Heart right ventricle (tissue), 16 donors: ENCODE measurements at places on chromosomes 3 and 15. TPM values are rescaled to one million over a fixed set of nuclear protein-coding genes. Genes with fewer than 3 reads are reported as not detected.

GRCh38 chr3:175005881-175006280 is 146.7 kb downstream of the NAALADL2 start:
- no peak for DNase-seq

DNA sequence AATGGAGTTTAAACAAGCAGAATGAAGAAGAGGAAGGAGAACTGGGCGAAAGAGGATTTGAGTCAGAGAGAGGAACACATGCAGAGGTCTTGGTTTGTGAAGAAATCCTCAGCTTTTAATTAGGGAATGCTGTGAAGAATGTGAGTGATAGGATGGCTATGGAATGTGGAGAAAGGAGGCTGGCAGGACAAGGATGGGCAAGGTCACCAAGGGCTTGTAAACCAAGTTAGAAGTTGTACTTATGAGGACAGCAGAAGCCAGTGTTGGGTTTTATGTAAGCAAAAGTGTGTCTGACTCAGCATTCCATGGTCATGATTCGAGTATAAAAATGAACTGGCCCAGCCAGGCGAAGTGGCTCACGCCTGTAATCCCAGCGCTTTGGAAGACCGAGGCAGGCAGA is 60.0 kb upstream of the IL12A start:
- DNase-seq, result no peak

RASGRP1 gene
- 0.59 TPM for total RNA-seq

GRCh38 chr15:81784751-81785150 is 261.1 kb downstream of the MEX3B start:
- DNase-seq, result no peak

DNA sequence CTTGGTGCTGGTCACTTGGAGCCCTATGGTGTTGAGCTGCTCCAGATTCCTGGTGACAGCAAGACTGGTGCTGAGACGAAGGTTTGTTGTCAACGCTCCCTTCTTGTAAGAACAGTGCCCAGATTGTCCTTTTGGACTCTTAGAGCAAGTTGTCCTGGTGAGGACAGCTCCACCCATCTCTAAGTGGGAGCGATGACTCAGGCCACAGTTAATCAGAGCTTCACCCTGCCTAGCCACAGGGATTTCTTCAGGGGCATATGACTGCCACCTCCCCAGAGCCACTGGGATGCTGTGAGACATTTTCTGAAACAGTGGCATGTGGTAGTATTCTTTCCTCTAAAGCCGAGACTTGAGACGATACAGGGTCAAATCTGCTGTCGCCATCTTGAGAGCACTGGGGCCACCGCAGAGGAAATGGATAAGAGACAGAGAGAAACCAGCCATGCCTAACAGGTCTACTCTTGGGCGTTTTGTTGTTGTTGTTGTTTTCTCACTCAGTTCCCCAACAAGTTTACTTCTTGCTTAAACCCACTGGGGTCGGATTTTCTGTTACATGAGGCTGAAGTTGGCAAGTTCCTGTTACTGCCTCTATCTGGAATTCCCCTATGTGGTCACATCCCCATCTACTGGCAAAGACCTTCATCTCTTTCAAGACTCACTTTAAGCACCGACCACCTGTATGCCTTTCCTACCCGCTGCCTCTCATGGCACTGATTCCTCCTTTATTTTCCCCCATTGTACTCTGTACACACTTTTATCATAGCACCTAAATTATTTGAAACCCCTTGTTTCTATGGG is 16.0 kb upstream of the PCOLCE2 start:
- DNase-seq, result no peak

DNA sequence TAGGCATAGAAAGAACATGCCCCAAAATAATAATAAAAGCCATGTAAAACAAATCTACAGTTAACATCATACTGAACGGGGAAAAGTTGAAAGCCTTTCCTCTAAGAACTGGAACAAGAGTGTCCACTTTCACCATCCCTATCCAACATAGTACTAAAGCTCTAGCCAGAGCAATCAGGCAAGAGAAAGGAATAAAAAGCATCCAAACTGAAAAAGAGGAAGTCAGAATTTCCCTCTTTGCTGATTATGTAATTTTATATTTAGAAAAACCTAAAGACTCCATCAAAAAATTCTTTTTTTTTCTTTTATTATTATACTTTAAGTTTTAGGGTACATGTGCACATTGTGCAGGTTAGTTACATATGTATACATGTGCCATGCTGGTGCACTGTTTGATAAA is 661.6 kb upstream of the CBLB start:
- DNase-seq, result no peak

DNA sequence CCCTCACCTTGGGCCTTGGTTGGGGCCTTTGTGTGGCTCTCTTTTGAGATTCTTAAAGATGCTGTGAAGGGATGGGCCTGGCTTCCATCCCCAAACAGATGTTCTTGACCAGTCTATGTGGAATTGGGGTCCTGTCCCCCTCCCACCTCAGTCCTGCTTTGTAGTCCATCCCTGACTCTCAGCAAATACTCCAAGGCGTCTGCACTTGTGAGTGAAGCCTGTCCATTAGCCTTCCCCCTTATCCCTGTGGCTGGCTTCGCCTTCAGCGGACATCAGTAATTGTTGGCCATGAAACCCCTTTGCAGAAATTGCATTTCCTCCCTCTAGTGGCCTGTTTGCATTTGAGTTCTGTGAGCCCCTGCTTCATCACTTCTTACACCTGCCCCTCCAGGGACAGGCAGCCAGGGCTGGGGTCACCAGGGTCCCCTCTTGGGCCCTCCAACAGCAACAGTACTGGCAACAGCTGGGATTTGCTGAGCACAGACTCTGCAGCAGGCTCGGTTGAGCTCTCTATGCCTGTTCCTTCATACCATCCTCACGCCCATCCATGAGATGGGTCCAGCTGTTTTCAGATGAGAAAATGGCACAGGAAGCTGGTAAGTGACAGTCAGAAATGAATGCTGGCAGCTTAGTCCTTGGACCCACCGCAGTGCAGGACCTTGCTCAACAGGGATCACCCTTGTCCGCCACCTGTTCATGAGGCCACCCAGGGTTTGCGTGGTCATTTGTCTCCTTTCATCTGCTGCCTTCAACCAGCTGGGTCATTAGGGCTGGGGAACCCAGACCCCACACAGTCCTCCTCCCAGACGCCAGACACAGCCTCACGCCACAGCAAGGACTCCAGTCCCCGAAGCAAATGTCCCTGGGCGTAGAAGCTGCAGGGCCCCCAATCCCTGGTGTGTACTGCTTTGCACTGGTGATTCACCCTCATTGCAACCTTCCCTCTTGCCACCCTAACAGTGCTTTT is 8.9 kb upstream of the LRRK1 start:
- DNase-seq, result no peak

CHRNA7 gene
- 2.7 TPM for total RNA-seq

AADACL2 gene
- total RNA-seq, result not detected
